ENCODE measurements at places on chromosomes 5 and 9.

DNA sequence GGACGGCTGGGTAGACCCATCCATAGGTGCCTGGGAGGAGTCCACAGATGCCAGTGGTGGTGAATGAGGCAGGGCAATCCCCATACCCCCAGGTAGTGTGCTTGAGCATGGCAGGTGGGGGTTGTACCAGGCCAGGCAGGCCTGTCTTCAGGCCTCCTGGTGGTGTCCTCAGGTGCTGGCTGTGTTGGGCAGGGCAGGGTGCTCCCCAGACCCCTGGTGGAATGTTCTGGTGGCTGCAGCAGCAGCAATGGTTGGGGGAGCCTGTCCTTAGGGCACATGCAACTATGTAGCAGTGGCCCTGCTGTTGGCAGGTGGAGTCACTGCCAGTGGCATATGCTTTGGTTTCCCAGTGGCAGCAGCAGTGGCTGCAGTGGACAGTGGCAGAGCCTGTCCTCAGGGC lies 10.0 kb downstream of the ALG2 start:
- no peak for DNase-seq

DNA sequence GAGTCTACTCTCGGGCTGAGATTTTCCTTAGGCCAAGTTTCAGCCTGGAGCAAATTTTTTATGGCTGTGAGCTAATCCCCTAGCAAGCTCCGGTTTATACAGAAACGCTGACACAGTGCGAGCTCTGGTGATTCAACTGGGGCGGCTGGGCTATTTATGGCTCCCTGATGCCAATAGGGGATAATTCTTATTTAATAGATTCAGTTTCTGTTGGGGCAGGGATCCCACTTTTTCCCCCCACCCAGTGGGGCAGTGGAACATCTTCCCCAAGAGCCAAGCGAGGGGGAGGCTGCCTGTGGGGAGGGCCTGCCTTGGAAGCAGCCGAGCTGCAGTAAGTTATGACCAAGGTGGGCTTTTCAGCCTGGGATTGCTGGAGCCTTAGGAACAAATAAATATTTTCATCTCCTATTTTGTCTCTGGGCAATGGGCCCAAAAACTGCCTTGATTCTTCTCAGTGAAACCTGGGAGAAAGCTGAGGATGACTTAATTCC lies 129.1 kb downstream of the MACROH2A1 start:
- no peak for DNase-seq

DNA sequence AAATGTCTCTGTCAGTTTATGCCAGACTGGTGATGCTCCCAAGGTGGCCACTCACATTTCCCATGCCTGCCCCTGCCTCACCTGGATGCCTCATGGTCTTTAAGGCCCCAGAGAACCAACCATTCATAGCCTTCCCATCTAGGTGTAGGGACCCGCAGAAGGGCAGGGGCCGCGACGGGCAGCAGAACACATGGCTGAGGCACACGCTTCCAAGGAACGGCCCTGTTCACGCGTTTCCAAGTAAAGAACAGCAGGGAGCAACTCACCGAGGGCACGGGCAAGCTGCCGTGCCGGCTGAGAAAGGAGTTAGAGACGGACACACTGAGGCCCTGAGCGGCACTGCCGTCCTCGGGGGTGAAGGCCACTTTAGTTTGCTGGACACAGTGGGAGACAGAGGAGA lies 73.5 kb downstream of the PRRT1B start:
- no peak for DNase-seq

DNA sequence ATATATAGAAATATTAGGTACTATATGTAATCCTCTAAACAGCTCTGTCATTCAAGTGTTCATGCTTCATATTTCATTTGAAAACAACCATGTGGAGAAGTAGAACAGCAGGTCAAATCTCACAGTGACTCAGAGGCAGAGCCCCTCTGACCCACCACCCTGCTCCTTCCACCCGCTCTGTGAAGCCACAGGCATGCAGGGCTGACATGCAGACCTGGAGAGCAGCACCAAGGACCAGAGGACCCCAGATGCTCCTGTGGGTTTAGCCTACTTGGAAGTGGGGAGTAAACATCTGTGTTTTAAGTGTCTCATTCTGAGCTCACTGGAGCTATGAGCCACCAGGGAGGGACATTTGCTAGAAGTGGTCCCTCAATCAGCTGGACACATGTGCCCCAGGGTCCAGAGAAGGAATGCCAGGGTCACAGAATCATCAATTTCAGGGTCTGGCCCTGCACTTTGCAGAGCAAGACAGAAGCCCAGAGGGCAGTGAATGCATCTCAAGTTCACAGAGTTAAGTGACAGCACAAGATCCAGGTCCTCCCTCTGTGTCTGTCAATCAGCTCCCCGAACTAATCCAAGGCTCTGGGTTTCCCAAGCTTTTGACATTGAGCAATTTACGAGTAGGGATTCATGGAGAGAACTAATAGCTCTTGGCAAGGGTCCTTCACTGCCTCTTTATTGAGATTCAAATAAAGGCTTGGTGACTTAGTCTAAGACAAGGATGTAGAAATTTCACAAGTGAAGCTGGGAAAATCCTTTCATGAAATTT lies 441.1 kb downstream of the SEMA5A start:
- DNase-seq, result no peak

GRCh38 chr5:133287500-133287899 lies 235.7 kb downstream of the HSPA4 start:
- DNase-seq, result peak; percentile 57

- no peak for DNase-seq
Observed at GRCh38 chr5:110104726-110105669, 415.3 kb downstream of the MAN2A1 start.

DNA sequence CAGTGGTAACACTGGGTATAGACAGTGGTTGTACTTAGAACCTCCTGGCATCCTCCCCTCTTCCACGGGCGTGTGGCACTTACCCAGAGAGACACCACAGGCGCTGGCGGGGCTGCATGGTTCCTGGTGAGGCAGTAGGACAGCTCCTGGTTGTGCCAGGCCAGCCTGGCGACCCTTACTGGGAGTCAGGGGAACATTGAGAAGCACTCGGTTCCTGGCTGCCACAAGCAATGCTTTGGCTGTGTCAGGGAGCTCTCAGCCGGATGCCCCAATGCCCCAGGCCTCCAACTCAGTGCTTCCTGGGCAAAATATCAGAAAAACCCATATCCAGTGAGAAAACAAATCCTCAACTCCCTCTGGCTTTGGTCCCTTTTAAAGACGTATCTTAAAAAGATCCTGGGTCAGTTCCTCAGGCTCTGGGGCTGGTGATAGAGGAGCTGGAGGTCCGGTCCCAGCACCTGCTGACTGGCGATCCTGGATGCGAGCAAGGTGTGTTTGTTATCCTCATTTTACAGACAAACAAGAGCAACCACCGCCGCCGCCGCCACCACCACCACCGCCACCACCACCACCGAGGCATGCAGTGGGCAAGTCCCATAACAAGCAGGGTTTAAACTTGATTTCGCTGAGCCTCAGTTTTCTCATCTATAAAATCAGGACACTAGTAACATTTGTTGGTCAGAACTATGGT lies 4.2 kb downstream of the NKX2-5 start:
- no peak for DNase-seq

GRCh38 chr5:106508894-106509293 lies 1161.8 kb downstream of the EFNA5 start:
- no peak for DNase-seq

DNA sequence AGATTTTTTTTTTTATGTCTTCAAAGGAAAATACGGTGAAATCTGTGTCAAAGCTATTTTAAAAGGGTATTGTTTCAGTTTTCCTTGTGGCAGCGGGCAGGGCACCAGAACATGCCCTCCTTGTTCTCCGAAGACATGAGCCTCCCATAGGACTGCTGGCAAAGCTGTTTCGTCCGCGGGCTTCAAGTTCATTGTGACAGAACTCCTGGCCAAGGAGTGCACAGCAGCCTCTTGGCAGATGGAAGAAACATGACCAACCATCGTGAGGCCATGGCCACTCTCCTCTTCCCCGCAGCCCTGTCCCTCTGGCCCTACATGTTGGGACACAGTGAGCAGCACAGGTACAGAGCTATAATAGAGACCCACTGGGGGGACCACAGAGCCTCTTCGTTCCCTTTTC lies 99.5 kb downstream of the AOPEP start:
- no peak for DNase-seq

DNA sequence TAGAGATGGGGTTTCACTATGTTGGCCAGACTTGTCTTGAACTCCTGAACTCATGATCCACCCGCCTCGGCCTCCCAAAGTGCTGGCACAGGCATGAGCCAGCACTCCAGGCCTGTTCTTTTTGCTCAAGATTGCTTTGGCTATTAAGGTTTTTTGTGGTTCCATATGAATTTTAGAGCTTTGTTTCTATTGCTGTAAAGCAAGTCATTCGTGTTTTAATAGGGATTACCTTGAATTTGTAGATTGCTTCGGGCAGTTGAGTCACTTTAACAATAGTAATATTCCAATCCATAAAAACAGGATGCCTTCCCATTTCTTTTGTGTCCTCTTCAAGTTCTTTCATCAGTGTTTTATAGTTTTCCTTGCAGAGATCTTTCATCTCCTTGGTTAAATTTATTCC lies 22.1 kb downstream of the C6 start:
- no peak for DNase-seq

- peak; percentile 37 for DNase-seq
Observed at GRCh38 chr9:14846871-14847311, 63.3 kb downstream of the FREM1 start.

GRCh38 chr9:112104901-112105300 lies 70.2 kb downstream of the SUSD1 start:
- no peak for DNase-seq

DNA sequence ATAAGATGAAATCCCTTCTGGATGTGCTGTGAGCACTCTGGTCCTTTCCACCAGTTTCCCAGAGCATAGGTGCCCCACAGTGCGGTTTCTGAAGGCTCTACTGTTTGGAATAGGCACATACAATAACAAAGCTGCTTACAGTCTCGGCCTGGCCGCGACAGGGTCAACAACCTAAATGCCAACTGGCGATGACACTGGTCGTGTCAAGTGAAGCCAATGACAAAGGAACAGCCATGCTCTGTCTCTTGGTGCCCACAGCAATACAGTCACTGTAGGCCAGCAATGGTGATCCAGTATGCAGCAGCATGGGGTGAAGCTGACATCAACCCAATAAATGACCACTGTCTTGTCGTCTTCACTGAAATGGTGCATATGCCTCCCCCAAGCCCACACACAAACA lies 47.8 kb upstream of the EQTN start:
- DNase-seq, result no peak

- DNase-seq, result no peak
Observed at GRCh38 chr5:40401284-40402006, 278.3 kb upstream of the PTGER4 start.

DNA sequence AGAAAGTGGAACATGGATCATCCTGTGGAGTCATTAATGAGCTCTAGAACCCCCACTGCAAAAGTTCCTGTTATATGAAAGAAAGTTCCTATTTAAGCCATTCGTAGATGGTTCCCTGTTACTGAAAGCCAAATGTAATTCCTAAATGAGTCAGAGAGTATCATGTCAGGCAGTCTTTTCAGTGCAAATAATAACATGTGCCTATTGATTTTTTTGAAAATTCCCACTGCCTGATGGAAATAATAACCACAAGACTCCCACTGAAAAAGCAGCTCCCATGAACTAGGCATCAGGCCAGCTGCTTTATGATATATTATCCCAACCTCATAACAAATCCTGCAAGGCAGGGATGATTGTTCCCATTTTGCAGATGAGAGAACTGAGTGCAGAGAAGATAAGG lies 217.2 kb downstream of the DAB2IP start:
- DNase-seq, result no peak

DNA sequence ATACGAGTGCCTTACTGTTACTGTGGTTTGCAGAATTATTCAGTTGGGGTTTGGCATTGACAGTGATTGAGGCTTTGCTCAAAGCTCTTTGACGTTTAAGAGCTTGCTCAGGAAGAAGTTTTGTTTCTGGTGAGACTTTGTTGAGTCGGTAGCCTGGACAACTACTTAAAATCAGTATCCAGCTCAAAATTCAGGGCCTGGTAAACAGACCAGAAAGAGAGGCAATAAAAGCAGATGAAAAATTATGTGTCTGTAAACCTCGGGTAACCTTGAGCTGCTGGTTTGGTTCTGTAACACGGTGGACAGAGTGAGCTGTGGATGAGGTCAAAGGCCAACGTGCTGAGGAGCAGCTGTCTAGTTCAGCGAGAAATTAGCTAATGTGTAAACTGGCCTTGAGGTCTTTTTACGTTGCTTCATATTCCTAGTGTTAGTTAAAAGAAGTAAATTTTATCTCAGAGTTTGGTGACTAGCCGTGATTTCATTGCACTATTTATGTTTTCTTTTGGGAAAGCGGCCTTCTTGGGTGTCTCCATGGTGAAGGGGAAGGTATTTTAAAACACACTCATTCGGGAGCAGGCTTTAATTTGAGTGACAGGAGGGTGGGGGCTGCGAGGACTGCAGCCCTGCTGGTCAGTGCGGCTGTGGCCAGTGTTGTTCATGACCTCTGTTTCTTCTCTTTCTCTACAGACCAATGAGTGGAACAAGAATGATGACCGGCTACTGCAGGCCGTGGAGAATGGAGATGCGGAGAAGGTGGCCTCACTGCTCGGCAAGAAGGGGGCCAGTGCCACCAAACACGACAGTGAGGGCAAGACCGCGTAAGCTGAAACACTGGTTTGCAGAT lies 82.0 kb upstream of the TTC23L start:
- no peak for DNase-seq

DNA sequence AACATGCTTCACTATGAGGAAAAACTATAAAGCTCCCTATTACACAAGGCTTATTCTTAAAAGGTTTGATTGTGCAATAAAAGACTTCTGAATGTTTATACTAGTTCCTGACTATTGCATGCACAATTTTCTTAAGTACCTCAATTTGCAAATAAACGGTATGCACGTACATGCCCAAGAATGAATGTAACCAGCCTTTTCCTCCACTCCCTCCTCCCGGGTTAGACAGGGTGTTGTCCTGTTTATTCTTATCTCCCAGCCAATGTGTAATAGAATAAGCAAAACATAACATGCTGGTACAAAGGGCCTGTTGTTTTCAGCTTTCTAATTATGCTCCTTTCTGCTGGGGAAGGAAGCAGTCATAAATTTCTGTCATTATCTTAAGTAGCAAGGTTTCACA lies 79.1 kb downstream of the AOPEP start:
- DNase-seq, result no peak

DNA sequence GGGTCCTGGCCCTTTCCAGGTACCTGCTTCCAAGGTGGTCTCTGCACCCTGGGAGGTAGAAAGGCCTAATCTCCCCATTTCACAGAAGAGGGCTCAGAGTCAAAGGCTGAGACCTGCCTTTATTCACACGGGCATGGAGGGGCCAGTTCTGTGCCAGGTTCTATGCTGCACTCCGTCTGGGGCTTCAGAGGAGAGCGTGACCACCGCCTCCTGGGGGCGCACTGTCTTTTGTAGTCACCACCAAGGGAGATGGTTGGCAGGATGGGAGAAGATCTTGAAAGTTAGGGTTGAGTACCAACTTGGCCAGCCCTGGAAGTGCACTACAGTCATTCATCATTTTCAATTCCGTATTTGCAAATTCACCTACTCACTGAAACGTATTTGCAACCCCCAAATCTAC lies 23.7 kb upstream of the PRDM12 start:
- no peak for DNase-seq

DNA sequence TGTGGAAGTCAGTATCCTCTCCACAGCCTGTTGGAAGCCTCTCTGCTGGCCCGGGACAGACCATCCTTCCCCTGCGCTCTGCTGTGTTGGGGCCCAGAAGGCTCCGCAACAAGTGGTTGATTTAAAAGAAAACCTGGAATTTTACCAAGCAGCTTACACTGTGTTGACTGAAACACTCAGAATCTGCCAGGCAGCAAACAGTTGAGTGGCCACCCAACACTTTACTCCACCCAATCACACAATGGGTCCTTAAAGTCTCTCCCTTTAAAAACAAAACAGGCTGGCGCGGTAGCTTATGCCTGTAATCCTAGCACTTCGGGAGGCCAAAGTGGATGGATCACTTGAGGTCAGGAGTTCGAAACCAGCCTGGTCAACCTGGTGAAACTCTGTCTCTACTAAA lies 28.0 kb upstream of the DMRT3 start:
- no peak for DNase-seq

- DNase-seq, result no peak
Observed at GRCh38 chr5:1867114-1867814, 15.5 kb downstream of the IRX4 start.

Data from activated T-cell treated with anti-CD3 and anti-CD28 coated beads, Interleukin-2, amount 50 U/mL, for 1 hour (primary cell).